ENCODE measurements at places on chromosomes 3 and 15. TPM values are rescaled to one million over a fixed set of nuclear protein-coding genes. Genes with fewer than 3 reads are reported as not detected.

- DNase-seq = no peak
These were observed 21.4 kb downstream of the CCR1 start for GRCh38 chr3:46186471-46187340.

Gene FEZF2
- total RNA-seq = not detected

- peak; percentile 51 for DNase-seq
These were observed 23.9 kb upstream of the HEG1 start for GRCh38 chr3:125079675-125080045.

DNA sequence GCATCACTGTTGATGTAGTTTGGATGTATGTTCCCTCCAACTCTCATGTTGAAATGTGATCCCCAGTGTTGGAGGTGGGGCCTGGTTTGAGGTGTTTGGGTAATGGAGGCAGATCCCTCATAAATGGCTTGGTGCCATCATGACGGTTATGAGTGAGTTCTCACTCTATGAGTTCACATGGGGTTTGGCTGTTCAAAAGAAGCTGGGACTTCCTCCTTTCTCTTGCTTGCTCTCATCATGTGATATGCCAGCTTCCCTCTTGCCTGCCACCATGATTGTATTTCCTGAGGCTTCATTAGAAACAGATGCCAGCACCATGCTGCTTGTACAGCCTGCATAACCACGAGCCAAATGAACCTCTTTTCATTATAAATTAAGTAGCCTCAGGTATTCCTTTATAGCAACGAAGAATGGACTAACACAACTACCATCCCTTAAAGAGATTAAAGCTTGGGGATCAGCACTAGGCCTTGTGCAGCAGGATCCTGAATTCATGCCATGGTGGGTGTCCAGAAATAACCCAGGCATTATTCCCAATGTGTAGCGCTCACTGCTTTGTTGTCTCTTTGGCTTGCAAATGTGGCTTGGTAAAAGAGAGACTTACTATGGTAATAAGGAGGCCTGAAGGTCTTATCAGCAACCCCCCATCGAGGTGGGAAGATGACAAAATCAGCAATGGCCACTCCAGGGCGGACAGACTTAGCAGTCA lies 41.9 kb downstream of the NDUFB4 start:
- DNase-seq = no peak

DNA sequence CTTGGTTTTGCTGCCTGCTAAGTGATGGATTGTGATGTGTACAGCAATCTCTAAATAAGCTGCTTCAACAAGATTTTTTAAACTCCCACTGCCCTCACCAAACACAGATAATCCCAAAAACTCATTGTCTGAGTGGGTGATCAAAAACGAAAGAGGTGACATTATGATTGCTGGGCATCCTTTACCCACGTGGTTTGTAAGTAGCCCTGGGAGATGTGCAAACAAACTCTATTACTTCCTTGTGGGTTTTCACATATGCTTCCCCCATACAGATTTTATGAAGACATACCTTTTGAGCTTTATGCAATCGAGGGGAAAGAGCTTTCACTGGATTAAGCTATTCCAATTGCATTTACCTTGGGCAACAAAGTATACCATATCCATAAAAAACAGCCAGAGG lies 1000.4 kb downstream of the FHIT start:
- DNase-seq = no peak

Gene ZNF717
- 13.5 TPM for total RNA-seq

DNA sequence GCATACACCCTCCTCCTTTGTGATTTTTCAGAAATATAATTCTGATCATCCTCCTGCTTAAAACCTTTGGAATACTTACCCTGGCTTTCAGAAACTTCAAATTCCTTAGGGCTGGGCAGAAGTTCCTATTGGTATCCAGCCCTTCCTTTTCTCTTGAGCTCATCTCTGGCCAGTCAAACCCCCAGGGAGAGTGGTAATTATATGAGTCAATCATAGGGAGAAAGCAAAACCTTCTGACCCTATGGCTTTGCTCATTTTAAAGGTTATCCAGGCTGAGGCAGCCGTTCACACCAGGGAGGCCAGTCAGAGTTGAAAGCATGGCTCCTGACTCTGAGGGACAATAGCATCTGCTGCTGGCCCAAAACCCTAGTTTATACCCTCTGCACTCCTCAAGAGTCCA lies 23.9 kb upstream of the CTNNB1 start:
- DNase-seq = no peak

Gene GATA2
- 26.7 TPM for total RNA-seq

DNA sequence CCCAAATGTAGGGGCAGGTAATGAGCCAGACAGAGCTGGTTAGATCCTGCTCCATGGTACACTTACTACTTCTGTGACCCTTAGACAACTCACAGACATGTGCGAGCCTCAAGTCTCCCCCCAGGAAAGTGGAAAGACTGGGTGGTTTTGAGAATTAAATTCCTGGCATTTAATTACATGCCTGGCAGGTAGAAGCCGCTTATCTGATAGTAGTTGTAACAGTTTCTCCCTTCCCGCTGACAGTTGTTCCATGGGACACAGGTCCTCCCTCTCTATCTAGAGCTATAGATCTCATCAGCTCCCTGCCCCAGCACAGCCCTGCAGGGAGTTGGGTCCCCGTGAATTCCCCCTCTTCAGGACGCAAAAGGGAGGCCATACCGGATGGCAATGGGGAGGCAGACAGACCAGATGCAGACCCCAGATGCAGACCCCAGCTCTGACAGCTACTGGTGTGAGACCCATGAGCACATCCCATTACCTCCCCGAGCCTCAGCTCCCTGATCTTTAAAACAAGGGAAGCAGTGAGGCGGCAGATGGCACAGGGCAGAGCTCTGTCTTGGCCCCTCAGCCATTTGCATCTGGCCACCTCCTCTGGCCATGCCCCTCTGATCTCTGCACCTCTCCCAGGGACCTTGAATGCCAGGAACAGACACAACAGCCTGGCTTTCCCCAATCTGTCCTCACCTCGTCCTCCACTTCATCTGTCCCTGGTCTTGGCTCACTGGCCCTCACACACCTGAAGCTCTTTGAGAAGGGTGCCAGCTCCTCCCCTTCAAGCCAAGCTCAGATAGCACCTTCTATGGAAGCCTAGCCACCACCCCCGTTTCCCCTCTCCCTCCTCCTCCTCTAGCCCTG lies 34.1 kb upstream of the NR2C2 start:
- no peak for DNase-seq

DNA sequence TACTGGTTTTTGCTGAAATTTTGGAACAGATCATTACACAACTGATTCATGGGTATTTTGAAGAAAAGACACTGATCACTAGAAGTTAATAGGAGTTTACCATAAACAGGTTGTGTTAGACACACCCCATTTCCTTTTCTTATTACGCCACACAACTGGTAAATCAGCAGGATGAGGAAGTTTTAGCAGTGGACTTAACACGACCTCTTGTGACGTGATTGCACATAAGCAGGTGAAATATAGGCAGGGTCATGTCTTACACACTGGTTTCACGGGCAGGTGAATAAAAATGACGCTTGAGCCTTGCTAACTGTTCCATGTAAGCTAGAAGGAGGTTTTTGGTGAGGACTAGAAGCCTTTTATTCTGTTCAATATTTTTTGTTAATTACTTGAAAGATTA lies 27.1 kb upstream of the TPRG1 start:
- DNase-seq = peak; percentile 74

DNA sequence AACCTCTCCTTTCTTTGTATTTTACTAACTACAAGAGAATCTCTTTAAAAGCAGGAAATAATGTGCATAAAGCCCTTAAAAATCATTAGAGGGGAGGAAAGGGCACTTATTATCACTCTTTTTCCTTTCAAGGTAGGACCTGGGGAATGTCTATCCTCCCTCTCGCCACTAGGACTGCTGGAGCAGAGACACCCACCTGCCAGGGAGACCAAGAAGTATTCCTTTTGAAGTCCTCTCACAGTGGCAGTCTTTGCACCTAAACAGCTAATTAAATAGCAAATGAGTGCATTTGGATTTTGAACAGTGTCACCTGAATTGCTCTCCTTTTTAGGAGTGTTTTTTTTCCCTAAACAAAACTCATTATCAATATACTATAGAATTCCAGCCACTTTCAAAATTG lies 874.1 kb downstream of the ZPLD1 start:
- DNase-seq = no peak

DNA sequence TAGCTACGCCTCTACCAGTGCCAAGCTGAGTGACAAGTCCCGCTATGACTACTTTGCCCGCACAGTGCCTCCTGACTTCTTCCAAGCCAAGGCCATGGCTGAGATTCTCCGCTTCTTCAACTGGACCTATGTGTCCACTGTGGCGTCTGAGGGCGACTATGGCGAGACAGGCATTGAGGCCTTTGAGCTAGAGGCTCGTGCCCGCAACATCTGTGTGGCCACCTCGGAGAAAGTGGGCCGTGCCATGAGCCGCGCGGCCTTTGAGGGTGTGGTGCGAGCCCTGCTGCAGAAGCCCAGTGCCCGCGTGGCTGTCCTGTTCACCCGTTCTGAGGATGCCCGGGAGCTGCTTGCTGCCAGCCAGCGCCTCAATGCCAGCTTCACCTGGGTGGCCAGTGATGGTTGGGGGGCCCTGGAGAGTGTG lies 5.7 kb downstream of the GRM2 start:
- no peak for DNase-seq

Gene CLDN18
- not detected for total RNA-seq

Gene ITIH3
- total RNA-seq = 8.2 TPM

Gene PIGB
- total RNA-seq = 20.3 TPM

Gene DUOXA2
- not detected for total RNA-seq

- no peak for DNase-seq
These were observed 183.3 kb downstream of the SATB1 start for GRCh38 chr3:18241837-18242236.

GRCh38 chr15:31554261-31554660 lies 227.6 kb downstream of the KLF13 start:
- DNase-seq = peak; percentile 8

DNA sequence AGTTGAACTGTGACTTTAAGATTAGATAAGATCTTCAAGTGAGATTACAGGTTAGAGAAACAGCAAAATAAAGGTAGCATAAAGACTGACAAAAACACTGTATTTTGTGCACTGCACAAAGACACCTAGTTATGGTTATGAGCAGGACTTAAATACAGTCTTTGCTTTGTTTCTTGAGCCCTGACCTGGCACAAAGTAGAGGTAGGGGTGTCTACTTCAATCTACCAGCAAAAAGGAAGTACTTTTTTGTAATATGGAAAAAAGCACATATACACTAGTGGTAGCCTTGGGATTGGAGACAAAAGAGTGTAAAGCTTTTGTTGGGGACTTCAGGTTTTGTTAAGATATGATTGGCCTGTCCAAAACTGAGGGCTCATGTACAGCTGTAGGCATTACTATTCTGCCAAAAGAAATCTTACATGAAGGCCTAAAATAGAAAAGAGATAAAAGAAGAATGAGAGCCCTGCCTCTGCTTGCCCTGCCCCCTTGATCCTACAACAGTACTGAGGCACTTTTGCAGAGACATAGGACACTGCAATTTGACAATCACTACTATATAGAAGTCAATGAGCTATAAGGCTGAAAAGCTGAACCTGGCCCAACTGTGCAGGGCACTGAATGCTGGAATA lies 194.3 kb downstream of the CBLB start:
- DNase-seq = no peak

- no peak for DNase-seq
These were observed 329.8 kb upstream of the GRM7 start for GRCh38 chr3:6531153-6531552.

DNA sequence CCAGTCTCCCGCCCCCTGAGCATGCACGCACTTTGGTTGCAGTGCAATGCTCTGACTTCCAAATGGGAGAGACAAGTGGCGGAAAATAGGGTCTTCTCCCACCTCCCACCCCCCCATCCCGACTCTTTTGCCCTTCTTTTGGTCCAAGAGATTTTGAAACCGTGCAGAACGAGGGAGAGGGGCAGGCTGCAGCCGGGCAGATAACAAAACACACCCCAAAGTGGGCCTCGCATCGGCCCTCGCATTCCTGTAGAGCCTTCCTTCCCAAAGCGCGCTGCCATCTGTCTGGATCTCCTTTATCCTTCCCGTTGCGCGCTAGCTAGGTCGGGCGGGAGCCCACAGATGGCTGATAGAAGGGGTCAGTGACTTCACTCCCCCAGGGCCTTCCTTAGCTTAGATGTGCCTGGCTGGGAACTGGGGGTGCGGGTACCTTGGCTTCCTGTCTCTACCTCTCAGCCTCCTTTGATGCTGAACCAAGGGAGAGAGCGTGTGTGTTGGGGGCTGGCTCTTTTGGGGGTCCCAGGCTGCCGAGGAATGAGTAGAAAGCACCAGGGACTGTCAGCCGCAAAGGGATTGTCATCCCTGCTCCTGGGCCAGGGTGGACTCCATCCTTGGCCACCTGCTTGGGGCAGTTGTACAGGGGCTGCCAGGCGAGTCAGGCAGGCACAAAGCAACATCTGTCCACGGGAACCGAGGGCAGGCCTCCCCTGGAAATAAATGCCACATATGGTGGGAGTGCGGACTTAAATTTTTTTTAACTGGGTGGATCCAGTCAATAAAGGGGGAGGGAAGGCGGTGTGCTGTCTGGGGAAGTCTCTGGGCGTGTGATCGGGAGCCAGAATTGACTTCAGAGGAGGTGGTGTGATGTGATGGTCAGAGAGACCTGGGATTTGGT lies 1.8 kb downstream of the SMAD3 start:
- DNase-seq = peak; percentile 65

Gene MME
- 479 TPM for total RNA-seq

DNA sequence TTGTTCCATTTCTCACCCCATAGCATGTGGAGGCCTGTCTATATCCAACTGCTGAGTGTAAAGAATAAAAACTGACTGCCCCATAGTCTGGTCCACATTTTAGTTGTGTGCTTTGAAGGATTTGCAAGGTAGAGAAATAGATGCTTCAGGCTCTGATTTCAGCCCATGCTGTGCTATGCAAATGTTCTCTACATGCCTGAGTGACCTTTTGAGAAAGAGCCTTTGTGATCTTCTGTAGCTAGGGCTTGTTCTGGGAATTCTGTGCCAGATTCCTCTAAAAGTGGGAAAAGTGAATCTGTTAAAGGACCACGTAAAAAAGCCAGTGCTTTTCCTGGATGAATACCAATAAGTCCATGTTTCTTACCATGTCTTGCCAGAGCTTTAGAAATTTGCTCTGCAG lies 5.2 kb downstream of the KCTD6 start:
- DNase-seq = no peak

- DNase-seq = no peak
These were observed 35.3 kb downstream of the EFHB start for GRCh38 chr3:19898721-19899120.

Measured in fibroblast of villous mesenchyme (primary cell).